AG08395 (cell line): ENCODE measurements at places on chromosomes 5 and 9.

- no peak for DNase-seq
Observed at GRCh38 chr5:58542709-58543108, 40.2 kb upstream of the RAB3C start.

- no peak for DNase-seq
Observed at GRCh38 chr9:129208207-129209032, 30.4 kb upstream of the IER5L start.

- DNase-seq = no peak
Observed at GRCh38 chr5:38518341-38518740, 38.1 kb downstream of the LIFR start.

GRCh38 chr5:67827541-67827940, 388.0 kb upstream of the PIK3R1 start:
- no peak for DNase-seq
